Heart right ventricle (tissue), 16 donors: ENCODE measurements at places on chromosomes 5 and 9. TPM values are rescaled to one million over a fixed set of nuclear protein-coding genes. Genes with fewer than 3 reads are reported as not detected.

The LCN10 gene
- 16.8 TPM for total RNA-seq

The ZNF300 gene
- 1.0 TPM for total RNA-seq

The STC2 gene
- total RNA-seq = 5.4 TPM

- no peak for DNase-seq
These were observed 140.5 kb upstream of the ACOT12 start for GRCh38 chr5:81534441-81534840.

The MAMDC2 gene
- total RNA-seq = 5.2 TPM

The FAM120AOS gene
- 30.0 TPM for total RNA-seq
